Stimulated activated CD4-positive, alpha-beta T cell treated with anti-CD3 and anti-CD28 coated beads, Interleukin-1b, Interleukin-23, amount 100 ng/mL, for 48 hours (primary cell): ENCODE measurements at places on chromosomes 16 and 17.

DNA sequence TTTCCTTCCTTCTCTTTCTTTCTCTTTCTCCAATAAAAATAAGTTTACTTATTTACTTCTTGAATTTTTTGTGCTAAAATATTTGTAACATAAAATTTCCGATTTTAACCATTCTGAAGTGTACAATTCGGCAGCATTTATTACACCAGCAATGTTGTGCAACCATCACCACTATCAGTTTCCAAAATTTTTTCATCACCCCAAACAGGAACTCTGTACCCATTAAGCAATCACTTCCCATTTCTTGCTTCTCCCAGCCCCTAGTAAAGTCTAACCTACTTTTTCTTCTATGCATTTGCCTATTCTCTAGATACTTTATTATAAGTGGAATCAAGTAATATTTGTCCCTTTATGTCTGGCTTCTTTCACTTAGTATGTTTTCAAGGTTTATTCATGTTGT is 2.5 kb upstream of the HP start:
- no peak for DNase-seq

- DNase-seq: no peak
These were observed 35.1 kb upstream of the SREBF1 start for GRCh38 chr17:17871913-17872312.

DNA sequence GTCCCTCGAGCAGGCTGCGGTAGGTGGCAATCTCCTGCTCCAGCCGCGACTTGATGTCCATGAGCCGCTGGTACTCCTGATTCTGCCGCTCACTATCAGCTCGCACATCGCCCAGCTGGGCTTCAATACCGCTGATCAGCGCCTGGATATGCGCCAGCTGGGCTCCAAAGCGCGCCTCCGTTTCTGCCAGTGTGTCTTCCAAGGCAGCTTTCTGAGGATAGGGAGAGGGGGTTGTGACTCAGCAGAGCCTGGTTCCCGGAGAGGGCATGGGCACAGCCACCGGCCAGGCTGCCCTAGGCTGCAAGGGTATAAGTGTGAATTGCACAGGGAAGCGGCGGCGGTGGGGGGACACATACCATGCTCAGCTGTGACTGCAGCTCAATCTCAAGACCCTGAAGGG is 4.3 kb downstream of the KRT19 start:
- DNase-seq: no peak

GRCh38 chr17:32518646-32519227 is 31.9 kb downstream of the CDK5R1 start:
- no peak for DNase-seq

DNA sequence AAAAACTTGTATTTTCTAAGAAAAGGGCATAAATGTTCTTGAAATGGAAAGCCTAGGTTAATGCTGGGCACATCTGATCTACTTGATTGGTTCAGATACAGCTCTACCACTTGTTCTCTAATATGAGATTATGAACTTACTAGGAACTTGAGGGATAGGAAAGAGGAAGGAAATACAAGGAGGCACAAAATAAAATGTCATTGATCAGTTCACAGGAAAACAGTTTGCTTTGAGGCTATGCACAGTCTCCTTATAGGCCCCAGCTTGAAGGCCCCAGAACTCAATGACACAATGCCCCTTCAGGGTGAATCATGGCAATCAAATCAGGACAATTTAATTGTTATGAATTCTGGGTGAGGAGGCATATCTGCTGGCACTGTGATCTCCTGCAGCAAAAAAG is 27.1 kb downstream of the NXPH3 start:
- no peak for DNase-seq

DNA sequence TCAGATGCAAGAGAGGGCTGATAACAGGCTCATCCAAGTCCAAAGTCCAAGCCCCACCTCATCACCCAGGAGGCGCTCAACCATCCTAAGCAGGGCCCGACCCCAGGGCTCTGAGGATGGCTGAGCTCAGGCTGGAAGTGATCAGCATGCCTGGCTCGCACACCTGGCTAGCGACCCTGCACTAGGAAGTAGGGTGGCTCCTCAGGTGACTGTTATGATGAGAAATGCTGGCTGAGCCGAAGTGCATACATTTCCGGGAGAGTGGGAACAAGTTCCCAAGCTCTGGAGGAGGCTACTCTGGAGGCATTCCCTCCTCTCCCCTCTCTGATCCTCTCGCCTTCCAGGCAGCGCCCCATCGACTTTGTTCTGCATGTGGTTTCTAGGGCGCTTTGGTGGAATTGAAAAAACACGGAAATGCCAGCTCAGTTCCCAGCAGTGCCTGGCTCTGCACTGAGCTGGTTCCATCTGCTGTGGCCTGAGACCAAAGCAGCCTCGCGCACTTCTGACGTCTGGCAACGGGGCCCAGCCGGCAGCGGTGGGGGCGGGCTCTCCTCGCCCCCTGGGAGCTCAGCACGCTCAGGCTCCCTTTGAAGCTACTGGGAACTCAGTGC is 130.3 kb downstream of the IRF8 start:
- no peak for DNase-seq

DNA sequence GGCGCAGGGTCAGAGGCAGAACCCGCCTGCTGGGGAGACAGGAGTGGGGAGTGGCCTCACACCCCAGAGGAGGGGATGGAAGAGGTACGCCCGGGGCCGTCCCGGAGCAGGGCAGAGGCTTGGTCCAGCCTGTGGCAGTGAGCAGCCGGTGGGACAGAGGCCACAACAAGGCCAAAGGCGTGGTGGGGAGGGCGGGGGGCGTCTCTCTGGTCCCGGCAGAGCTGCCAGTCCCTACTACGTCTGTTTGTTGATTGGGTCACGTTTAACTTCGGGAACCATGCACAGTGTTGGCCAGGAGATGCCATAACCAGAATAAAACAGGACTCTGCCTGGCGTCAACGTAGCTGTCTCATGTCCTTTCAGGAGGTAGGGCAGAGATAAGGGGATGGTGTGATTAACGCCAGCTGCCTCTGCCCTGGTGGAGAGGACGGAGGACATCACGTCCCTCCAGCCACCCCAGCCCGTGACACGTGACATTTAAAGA is 192.8 kb downstream of the BANP start:
- DNase-seq: no peak

DNA sequence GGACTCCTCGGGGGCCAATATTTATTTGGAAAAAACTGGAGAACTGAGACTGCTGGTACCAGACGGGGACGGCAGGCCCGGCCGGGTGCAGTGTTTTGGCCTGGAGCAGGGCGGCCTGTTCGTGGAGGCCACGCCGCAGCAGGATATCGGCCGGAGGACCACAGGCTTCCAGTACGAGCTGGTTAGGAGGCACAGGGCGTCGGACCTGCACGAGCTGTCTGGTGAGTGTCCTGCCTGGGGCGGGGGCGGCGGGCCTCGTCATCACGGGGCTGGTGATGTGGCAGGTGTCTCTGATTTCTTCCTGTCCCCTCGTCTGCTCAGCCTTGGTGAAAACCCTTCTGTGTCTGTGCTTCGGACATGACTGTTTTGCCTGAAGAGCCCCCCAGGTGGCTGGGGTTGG is 5.7 kb downstream of the METRNL start:
- no peak for DNase-seq

- no peak for DNase-seq
These were observed 22.9 kb downstream of the TXNDC11 start for GRCh38 chr16:11719762-11720161.

GRCh38 chr17:69059458-69060175 is 1.1 kb downstream of the ABCA9 start:
- no peak for DNase-seq
